NCI-H446 treated with DMSO at 0.1 percent for 48 hours (cell line): ENCODE measurements at places on chromosomes 12 and 14.
A peak's percentile ranks its signal among the peaks of the same experiment; 100 is the strongest.

- DNase-seq = no peak
These were observed 6.5 kb downstream of the SH2B3 start for GRCh38 chr12:111412007-111412829.

DNA sequence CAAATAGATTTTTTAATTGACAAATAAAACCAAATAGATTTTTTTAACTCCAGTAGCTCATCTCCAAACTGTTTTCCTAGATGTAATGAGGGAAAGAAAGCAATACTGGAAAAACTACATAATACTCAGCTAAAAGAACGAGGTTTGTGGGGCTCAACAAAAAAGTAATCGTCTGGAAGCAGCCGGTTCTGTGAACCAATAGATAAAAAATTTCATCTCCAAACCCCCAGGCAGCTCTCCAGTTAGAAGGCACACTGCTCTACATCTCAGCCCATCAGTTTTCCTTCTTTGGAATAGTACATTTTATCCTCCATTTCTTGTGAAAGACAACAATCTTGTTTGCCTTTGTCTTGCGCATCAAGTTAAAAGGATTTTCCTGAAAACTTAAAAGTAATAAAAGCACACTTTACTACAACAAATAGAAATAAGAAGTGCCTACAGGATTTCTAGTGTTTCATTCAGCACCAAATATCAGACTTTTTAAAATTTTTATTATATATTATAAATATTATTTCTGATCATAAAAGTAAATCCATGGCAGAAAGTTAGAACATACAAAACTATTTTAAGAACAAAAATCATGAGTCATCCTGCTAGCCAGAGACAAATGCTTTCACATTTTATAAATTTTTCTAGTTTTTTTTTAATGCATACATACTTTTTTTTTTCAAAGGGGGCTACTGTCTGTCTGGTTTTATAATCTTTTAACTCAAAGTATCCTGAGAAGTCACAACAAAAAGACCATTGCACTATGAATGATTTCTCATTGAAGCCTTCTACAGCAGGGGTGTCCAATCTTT is 67.7 kb downstream of the EPS8 start:
- DNase-seq = no peak

GRCh38 chr14:68777644-68778043 is 15.2 kb downstream of the ZFP36L1 start:
- no peak for DNase-seq

GRCh38 chr14:32476532-32476931 is 147.4 kb downstream of the AKAP6 start:
- DNase-seq = no peak

DNA sequence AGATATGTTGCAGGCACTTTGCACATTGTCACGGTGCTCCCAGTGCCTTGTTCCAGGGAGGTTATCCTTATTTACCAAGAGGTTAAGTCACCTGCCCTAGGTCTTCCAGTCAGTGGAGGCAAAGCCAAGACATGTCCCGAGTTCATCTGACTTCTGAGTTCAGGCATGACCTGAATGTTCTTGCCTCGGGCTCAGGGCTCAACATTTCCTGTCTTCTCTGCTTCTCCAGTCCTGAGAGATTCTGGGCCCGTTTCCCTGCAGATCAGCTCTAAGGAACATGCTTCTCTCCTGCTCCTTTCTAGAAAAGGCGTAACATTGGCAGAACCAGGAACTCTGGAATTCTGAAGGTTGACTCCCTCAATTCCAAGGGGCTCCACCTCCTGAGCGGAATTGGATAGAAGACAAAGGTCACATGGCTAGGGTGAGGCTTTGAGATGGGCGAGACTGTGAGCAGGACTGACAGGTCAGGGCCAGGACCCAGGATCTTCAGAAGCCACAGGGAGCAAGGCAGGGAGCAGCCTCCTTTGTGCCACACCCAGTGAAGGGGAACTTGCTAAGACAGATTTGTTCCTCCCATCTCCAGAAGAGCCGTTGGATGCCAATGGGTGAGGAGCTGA is 19.9 kb downstream of the BDKRB2 start:
- no peak for DNase-seq

DNA sequence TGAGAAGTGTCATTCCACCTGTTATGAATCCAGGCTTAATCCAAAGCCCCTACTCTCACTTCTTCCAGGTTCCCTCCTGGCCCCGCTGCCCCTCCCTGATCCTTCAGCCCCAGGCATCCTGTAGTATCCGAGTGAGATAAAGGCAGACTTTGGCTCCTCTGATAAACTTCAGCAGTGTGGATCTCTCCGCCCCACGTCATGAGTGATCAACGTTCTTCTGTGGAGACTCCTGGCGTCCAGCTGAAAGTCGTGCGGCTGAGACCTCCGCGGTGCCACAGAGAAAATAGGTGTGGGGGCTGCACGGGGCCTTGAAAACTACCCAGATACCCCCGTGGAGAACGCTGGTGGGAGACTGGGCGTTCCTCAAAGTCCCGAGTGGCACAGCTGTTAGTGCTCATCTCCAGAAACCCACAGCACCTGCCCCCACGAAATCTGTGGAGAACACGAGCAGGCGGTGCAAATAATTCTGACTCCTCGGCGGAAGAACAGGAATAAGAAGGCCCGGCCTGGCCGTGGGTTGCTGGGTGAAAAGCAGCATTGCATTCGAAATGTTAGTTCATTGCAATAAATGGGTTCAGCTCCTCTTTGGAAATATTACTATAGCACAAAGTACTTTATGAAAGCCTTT is 180.0 kb upstream of the RGS6 start:
- DNase-seq = no peak

GRCh38 chr12:53320352-53321195 is 836 bp downstream of the AAAS start:
- no peak for DNase-seq

DNA sequence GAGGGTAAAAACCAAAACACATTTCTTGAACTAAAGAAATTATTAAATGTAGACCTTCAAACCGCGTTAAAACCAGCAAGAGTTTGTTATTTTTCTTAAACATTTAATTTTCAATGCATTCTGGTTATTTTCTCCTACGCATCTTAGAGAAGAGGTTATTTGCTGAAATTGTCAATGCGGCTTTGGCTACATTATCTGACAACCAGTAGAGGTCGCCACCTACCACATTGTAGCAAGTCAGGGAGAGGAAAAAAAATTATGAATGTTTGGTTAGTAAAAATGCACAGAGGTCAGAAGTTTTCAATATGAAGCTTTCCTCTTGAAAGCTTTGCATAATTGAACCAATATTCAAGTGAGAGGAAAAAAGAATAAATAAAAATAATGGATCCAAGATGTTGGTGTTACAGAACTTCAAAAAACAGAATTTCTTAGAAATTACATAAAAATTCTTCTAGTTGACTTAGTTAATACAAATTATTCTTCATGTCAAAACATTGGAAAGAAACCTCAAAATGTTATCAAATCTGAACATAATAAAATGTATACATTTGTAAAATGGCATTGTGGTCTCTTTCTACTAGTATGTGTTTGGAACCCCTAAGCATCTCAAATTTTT is 159.4 kb upstream of the TMTC2 start:
- peak; percentile 69 for DNase-seq

GRCh38 chr12:83793616-83794015 is 1106.9 kb downstream of the TMTC2 start:
- no peak for DNase-seq

DNA sequence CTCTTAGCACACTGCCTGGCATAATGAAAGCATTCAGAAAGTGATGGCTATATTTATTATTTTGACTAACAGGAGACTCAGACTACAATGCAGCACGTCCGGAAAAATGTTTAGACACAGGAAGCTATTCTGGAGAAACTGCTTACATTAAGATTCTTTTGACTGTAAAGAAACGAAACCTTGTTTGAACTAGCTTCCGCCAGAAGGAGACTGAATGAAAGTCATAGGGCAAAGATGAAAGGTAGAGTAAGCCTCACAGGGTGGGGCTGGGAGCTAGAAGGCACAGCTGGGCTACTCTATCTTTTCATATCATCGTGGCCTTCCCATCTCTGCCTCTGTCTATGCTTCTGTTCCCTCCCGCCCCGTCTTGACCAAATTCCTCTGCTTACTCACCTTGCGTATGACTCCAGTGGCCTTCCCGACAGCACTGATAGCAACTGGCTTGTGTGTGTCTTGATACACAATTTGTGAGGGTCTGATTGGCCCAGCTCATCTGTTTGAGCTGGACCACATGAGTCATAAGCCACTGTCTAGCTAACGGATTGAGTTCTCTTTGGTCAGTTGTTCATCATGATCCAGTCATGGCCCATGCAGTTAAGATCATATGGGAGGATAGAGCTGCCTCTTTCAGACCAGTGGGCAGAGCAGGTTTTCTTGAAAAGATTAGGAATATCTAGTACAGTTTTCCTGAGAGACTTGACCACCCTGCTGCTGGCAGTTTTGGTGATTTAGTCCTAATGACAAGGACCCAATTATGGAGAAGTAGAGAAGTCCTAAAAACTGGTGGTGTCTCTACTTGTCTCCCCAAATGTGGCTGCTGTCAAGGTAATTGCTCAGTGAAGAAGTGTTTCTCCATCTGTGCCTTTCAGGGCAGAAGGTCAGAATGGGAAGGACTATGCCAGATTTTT is 151.5 kb upstream of the SLC38A2 start:
- no peak for DNase-seq

DNA sequence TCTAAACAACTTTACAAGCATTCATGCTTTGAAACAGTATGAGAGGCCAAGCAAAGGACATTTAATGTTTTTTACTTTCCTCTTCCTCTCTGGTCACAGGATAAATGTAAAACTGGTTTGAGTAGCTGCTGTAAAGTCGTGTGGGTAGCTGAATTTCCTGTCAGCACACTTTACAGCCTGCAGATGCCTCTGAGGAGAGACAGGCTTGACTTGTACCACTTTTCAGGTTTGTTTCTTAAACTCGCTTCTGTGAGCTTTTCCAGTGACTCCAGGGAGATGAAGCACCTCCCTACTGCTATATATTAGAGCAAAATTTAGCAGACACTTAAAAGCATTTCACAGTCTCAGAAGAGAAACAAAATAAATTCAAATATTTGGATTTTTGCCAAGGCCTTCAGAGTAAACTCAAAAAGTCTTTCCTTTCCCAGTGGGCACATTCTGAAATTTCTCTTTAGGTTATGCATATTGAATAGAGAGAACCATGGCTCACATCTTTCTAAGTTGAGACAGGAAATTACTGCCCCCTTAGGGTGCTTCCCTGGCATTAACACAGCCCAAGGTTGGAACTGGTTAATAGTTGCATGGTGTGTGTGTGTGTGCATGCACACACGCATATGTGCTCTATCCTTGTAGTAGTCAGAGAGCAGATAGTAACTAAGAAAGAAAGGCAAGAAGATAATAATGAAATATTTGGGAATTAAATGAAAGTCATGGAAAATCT is 557.3 kb upstream of the MIS18BP1 start:
- no peak for DNase-seq

GRCh38 chr12:56634242-56634836 is 4.2 kb upstream of the BAZ2A start:
- DNase-seq = no peak

DNA sequence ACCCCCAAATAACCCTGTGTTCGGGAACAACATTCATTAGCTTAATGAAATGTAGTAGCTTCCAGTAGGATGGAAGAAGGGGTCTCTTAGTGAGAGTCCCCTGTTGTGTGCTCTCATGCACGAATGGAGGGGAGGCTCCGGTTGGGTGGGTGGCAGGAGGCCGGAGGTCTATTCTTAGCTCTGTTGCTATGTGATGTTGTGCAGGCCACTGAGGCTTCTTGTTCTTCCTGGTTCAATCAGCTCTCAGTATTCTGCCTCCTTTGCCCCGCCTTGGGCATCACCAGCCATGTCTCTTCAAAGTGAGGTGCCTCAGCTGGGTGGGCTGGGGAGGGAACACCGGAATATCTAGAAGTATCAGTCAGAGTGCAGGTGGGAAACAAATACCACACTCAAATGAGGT is 50.8 kb downstream of the KCNA1 start:
- no peak for DNase-seq

DNA sequence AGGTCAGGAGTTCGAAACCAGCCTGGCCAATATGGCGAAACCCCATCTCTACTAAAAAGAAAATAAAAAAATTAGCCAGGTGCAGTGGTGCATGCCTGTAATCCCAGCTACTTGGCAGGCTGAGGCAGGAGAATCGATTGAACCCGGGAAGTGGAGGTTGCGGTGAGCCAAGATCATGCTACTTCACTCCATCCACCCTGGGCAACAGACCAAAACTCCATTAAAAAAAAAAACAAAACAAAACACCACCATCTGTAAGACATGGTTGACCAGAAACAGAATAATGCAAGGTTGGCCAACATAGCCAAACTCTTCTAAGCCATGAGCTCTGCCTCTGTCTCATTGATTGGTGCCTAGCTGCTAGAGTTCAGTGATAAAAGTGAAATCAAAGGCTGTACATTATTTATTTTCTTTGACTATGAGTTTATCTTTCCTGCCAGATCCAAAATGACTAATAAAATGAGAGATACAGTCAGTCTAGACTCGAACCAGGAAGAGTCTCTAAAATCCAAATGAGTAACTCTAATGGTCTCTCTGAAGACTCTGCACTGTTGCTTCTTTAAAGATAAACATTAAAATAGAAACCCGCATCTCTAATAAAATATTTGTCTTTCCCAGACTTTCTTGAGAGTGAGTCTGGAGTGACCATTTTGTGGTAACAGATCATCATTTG is 404.7 kb downstream of the DAD1 start:
- peak; percentile 91 for DNase-seq

GRCh38 chr12:123261196-123261595 is 10.5 kb downstream of the CDK2AP1 start:
- no peak for DNase-seq

DNA sequence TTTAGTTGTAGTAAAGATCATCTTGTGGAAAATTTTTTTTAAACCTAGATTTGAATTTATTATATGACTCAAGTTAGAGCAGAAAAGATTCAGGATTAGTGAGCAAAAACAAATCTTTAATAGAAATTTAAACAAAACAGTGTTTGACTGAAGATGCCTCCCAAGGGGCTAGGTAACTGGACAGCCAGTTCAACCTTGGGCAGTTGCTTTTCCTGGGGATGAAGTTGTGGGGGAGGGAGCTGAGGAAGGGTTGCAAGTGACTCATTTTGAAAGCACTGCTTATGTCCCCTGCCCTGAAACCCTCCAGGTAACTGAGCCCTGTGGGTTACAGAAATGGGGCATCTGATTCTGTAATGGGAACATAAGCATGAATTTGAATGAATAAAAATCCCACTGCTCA is 13.1 kb downstream of the CFAP54 start:
- DNase-seq = no peak

DNA sequence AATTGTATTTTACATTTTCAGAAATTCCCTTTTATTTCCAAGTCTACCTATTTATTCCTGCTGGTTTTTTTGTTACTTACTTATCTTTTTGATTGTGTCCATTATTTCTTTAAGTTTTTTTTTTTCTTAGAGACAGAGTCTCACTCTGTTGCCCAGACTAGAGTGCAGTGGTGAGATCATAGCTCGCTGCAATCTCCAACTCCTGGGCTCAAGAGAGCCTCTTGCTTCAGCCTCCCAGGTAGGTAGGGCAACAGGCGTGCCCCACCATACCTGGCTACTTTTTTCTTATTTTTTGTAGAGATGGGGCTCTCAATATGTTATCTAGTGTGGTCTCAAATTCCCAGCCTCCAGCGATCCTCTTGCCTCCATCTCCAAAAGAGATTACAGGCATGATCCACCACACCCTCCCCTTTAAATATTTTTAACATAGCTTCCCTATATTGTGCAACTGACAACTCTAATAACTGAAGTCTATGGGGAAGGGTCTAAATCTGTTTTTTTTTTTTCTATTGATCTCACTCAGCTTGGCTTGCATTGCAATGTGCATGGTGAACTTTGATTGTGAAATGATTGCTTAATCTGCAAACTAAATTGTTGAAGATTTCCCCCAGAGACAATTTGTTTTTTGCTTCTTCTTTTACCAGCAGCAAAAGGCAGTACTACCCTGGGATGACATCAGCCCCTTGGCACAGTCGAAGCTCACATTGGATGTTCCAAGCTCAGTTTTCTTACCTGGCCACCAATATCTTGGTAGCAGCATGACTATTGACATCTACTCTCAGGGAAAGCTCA is 25.7 kb upstream of the COCH start:
- DNase-seq = no peak
